ENCODE measurements at places on chromosomes 12 and 14.

DNA sequence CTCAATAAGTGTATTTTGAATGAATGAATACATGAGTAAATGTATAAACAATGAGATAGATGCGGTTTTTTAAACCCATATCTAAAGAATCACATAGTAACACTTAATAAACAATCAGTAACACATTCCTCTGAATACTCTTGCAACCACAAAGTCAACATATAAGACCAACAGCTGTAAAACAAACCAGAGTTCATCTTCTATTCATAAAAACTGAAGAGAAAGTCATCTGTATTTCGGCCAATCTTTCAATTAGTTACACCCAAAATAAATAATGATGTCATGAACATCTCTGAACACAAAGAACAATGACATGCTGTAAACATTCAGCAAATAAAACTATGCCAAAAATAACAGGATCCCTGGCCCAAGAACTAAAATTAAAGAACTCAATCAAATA, 47.2 kb downstream of the ARMH4 start:
- no peak for DNase-seq

GRCh38 chr12:3147260-3147659, 70.1 kb downstream of the TSPAN9 start:
- no peak for DNase-seq

DNA sequence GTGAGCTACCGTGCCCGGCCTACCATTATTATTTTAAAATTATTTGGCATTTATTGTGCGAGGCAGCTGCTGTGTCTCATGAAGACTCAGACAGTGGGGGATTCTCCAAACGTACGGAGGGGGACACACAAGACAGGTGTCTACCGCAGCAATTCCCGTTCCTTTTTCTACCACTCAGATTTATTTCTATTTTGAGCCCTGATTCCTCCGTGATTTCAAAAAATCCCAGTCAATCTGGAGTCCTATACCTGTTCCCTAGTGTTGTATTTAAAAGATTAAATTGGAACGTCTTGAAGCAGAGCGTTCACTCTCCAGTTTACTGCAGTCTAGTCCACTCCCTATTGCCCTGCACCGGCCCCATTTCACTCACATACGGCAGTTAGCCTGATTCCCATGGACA, 97.9 kb downstream of the AACS start:
- no peak for DNase-seq

DNA sequence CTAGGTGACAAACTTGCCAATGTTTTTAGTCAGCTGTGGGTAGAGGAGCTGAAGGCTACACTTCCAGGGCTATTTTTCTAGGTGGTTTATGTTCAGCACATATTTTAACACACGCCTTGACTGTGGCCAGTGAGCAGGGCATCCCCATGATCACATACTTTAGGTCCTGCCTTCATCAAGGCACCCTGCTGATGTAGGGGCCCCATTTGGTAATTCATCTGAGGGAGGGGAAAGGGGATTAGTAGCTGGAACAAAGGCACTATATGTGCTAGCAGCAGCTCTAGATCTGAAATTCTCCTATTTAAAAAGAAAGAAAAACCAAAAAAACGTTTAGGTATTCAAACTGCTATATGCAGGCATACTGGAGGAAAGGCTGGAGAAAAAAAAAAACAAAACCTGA, 14.5 kb downstream of the EGLN3 start:
- no peak for DNase-seq

DNA sequence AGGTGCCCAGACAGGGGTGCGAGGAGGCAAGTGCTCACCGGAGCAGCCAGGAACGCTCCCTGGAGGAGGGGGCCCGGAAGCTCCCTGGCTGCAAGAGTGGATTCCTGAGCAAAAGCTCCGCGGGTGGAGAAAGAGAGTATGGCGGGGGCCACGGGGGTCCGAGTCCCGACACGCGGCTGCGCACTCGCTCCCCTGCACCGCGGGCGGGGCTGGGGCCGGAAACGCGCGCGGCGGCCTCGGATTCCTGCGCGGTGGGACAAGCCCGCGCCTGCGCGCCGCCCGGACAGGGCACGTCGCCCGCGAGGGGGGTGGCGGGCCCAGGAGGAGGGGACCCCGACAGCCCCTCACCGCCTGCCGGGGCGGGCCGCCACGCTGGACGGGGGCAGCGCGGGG, 27.8 kb upstream of the GPR132 start:
- peak; percentile 24 for DNase-seq

- DNase-seq: no peak
Observed at GRCh38 chr12:76929499-76929898, 50.7 kb upstream of the CSRP2 start.

GRCh38 chr14:61355892-61356325, 34.5 kb downstream of the PRKCH start:
- no peak for DNase-seq

All from stimulated activated CD8-positive, alpha-beta memory T cell treated with anti-CD3 and anti-CD28 coated beads, Interleukin-7, amount 100 ng/mL, for 1 hour (primary cell).